ENCODE measurements at places on chromosomes 7 and 10. TPM values are rescaled to one million over a fixed set of nuclear protein-coding genes. Genes with fewer than 3 reads are reported as not detected.

DNA sequence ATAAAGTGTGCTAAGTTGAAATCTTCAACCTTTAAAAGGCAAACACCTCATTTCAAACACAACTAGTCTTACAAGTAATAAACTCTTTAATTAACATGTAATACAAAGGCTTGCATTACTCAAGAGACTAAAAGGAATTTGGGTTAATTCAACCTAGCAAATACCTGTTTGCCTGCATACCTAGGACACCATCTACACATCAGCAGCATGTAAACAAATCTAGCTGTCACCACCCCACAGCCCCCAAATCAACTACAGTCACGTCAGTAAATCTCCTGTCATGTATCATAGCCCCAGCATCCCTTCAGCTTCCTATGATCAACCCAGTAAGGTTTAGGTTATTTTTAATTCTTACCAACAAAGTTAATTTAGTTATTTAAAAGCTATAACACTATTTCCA, 33.5 kb downstream of the ZNF800 start:
- DNase-seq, result no peak

GRCh38 chr7:1964913-1965578, 267.7 kb downstream of the MAD1L1 start:
- DNase-seq, result no peak

- DNase-seq, result peak; percentile 66
Observed at GRCh38 chr7:29609162-29610037, 45.8 kb downstream of the PRR15 start.

GRCh38 chr7:38594949-38595348, 36.2 kb downstream of the AMPH start:
- no peak for DNase-seq

GRCh38 chr10:93267521-93267920, 193.8 kb downstream of the CYP26A1 start:
- no peak for DNase-seq

Gene CTTNBP2
- 63.5 TPM for total RNA-seq

Gene HHEX
- total RNA-seq, result 2.1 TPM

Gene CFAP58
- 0.45 TPM for total RNA-seq

Gene CABCOCO1
- 2.0 TPM for total RNA-seq
